ENCODE measurements at places on chromosomes 2 and 18.
A peak's percentile ranks its signal among the peaks of the same experiment; 100 is the strongest.

- no peak for DNase-seq
Observed at GRCh38 chr2:161352719-161353118, 44.5 kb downstream of the PSMD14 start.

- no peak for DNase-seq
Observed at GRCh38 chr2:240823449-240824336, 3.7 kb upstream of the KIF1A start.

DNA sequence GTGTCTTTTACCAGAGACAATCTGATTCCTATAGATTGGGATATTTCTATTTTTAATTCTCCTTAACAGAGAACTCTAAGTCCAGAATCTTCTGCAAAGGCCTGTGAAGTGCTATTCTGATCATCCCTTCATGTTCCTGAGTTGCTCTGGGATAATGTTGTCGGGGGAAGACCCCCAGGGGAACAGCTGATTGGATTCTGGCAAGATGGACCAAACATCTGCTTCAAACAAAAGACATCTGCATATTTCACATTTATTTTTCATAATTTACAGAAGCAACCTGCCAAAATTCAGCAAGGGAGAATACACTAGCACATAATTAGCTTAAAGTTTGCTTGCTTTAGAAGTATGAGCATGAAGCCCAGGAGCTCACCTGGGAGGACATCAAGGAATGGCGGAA lies 116.0 kb upstream of the ETAA1 start:
- no peak for DNase-seq

DNA sequence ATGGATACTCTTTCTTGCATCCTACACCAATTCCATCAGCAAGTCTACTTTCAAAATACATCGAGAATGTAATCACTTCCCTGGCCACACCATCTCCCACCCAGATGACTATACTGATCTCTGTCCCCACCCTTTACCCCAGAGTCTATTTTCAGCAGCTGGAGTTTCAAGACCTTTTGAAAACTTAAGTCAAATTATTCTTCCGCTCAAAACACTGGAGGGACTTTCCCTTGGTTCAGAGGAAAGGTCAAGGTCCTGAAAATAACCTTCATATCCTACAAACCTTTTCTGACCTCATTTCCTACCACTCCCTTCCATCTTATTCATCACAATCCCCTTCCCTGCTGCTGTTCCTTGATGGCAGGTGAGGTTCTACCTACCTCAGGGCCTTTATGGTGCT lies 58.8 kb upstream of the LYPD6 start:
- no peak for DNase-seq

DNA sequence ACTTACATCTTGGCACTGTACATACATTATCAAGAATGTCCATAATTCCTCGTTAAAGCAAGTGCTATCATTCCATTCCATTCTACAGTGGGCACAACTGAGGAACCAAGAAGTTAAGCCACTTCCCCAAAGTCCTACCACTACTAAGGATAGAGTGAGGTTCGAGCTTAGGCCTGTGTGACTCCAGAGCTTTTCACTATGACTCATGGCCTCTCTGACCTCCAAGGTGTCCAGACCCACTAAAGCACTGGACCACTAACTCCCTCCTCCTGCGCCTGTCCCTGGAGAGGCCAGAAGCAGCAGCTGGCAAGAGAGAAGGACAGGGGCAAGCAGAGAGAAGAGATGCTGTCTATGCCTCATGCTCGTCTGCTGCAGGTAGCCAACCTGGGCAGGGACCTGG lies 117.0 kb downstream of the ZBTB7C start:
- no peak for DNase-seq

- no peak for DNase-seq
Observed at GRCh38 chr2:114083717-114084387, 194.0 kb downstream of the ACTR3 start.

DNA sequence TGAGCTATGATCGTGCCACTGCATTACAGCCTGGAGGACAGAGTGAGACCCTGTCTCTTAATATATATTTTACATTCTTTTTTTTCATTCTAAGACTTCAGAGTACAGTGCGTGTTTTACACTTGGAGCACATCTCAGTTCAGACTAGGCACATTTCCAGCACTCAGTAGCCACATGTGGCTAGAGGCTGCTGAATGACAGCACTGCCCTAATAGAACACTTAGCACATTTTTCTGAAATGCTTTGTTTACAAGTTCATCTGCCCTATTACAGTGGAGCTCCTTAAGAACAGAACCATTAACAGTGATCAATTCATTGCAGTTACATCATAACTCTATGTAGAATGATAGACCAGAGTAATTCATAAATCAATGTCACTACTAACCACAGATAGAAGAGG lies 138.1 kb downstream of the SUCLG1 start:
- DNase-seq = no peak

GRCh38 chr2:242075696-242076095 lies 206.2 kb downstream of the RTP5 start:
- DNase-seq = no peak

- DNase-seq = no peak
Observed at GRCh38 chr18:29418136-29418535, 1241.2 kb upstream of the CDH2 start.

DNA sequence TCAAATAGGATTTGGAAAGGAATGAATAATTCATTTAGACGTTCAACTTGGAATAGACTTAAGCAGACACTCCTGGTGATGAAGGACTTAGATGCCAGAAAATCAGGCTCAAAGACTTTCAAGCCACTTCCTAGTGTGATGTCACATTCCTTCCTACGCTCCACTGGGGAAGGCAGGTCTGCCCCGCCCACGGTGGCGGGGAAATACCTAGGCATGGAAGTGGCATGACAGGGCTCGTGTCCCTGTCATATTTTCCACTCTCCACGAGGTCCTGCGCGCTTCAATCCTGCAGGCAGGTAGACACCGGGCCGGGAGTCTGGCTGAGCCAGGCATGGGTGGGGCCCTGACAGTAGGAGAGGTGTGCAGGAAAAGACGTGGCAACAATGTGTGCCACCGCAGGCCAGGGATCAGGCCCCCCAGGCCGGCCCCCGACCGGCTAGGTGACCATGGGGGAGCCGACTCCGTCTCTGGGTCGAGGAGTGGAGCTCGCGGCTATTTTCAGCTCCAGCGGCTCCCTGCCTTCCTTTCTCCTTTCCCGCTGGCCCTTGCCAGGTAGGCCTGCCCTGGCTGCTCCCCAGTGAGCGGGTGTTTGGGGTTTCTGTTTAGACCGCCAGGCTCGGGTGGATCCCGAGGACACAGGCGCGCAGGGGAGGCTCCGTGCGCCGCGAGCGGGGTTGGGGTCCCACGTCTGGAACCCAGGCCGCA lies at the start of gene IL1RL2:
IL1RL2 (plus strand) TSS at position 233 of the 705 bp plus-strand sequence. CDS start 845 bp downstream, outside the sequence.
- DNase-seq = no peak

- peak; percentile 30 for DNase-seq
Observed at GRCh38 chr2:28751956-28752630, 463 bp downstream of the PPP1CB start.

GRCh38 chr2:199928226-199928625 lies 17.1 kb downstream of the C2orf69 start:
- no peak for DNase-seq

- DNase-seq = no peak
Observed at GRCh38 chr2:48134704-48135103, 228.4 kb upstream of the FBXO11 start.

GRCh38 chr2:105595536-105595935 lies 149.2 kb upstream of the NCK2 start:
- DNase-seq = no peak

GRCh38 chr2:152284398-152284797 lies 50.6 kb upstream of the FMNL2 start:
- DNase-seq = no peak

DNA sequence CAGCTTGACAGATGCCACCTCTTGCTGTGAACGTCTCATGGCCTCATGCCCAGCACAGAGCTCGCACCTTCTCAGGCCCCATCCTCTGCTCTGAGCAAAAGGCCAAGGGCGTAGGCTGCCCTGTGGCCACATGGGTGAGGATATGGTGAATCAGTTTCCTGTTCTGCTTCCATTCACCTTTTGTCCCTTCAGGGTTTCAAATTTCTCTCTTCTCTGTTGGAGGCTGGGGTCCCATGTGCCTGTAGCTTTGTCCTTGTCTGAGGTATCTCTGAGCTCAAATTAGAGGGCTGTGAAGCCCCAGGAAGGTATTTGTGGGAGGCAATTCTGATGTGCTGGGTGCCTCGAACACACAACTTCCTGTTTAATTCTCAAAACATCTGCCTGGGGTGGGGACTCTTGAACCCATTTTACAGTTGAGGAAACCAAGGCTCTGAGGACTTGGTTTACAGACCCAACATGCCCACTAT lies 29.0 kb downstream of the ZAP70 start:
- DNase-seq = no peak

DNA sequence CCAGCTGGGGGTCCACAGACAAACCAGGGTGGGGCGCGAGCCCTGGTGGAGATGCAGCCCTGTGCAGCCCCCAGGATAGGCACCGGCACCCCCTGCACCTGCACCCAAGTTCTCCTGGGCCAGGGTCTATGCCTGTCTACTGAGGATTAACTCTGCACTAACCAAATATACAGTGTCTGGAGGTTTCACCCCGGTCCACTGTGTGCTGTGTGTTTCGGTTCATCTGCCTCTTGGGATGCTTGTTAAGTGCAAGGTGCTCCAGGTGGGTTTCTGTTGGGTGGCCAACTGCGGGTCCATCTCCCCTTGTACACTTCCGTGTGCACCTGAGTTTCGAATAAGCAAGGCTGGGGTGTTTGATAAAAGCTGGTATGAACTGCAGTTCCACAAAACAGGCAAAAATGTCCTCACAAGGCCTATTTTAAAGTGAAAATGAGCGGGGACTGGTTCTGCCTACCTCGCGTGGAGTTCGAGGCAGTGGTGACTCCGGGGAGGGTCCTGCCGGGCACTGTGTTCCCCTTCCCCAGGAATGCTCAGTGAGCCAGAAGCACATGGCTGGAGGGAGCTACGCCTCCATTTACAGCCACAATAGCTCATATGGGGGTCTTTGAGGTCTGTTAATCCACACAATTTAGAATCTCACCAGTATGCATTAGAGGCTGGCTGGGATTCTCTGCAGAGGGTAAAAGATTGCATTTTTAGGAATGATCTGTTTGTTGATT lies 70.7 kb downstream of the EDAR start:
- no peak for DNase-seq

GRCh38 chr18:76673281-76674185 lies 148.8 kb upstream of the ZNF236 start:
- no peak for DNase-seq

DNA sequence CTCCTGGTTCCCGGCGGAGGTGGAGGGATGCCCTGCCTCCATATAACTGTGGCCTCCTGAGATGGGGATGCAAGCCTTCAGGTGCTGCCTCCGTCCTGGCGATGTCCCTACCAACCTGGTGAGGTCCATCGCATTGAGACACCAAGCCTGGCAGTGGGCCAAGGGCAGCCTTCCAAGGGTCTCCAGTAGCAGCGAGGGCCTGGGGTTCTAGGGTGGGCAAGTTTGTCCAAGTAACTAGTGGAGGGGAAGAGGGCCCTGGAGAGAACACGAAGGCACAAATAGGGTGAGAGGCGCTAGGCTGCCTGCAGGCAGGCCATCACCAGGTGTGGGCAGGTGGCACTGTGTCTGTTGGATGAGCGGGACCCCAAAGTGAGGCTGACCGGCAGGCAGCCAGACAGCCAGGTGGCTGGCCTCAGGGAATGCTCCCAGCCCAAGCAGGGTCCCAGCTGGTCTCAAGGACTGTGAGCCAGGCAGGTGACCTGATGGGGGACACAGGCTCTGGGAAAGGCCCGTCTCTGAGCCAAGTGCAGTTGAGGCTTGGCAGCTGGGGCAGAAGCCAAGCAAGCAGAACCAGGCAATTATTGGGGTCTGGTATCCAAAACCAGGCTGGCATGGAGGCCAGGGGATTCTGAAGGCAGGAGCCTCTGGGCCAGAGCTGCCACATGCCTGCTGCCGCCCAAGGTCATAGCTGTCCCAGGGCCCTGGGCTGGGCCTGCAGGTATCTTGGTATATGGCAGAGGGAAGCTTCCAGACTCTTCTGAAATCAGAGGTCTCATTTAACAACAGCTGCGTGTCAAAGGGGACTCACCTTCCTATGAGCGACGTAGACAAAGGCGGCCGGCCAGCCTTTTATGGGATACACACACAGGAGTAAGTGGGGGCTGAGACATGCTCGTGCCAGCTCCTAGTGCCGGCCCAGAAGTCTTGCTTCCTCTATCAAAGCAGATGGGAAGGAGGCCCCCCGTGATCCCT lies 23.4 kb downstream of the RAMP1 start:
- no peak for DNase-seq
